GM10248 (cell line): ENCODE measurements at places on chromosomes 12 and 14.

- DNase-seq: no peak
Observed at GRCh38 chr12:127655691-127656090, 611.3 kb upstream of the TMEM132C start.

DNA sequence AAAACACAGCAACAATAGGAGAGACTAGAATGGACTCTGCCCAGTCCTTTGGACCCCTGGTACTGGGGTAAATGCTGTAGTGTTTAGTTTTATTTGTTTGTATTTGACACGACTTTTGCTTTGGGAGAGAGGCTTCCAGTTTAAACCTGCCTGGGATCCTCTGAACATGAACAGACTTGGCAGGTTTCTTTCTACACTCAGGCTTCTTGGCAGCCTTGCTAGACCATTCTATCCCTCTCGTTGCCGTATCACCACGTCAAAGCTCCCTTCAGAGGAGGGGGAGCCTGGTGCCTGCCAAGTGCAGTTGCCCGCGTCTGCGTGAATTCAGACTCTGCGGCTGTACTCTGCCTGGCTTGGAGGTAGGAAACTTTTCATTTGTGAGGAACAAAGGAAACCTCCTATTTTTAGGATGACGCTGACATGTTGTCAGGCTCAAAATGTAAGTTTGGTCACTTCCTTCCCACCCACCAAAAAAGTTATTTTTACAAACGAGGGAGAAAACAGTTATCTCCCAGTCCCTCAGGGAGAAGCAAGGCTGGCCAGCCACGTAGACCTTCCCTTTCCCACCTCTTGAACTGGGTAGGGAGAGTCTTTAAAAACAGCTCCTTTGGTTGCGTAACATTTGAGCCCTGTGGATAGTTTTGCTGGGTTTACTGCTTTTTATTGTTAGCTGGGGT is 25.9 kb downstream of the CD9 start:
- no peak for DNase-seq

GRCh38 chr12:5884866-5885265 is 60.2 kb downstream of the ANO2 start:
- no peak for DNase-seq

DNA sequence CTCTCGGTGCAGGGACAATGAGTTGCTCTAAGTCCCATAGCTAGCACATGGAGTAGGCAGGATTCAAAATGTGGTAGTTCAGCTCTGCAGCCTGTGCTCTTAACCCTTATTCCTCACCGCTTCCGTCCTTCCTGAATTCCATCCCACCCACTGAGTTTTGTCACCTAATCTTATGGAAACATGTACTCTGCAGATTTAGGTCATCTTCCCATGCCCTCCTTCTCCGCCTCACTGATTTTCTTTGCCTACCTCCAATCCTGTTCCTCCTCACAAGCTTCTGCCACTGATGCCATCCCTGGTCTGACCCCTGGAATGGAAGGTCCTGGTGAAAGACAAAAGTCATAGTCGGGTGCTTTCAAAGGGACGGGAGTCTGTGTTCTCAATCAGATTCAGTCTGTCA is 46.5 kb upstream of the ABCC9 start:
- DNase-seq: no peak

DNA sequence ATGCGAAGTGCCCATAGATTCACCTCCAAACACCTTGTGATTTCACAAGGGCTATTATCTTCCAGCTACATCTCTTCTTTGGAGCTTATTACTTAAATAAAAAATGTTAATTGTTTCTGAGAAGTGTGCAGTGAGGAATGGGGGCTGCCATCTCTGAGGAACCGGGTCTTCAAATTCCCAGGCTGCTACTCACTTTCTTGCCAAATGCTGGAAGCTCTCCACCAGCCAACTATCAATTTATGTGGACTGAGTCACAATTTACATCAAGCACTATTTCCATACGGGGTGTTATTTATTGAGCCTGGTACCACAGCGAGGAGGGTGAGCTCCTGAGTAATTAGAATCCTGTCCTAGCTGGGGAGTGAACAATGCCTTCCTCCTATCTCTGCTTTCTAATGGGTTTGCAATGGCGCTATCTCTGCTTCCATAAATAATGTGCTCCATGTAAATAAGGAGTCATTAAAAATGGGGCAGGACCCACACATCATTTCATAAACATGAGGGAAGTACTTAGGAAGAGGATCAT is 898.3 kb downstream of the VRK1 start:
- no peak for DNase-seq

GRCh38 chr14:95943699-95944098 is 67.1 kb downstream of the TUNAR start:
- DNase-seq: no peak

GRCh38 chr14:105292826-105293711 is 7.7 kb downstream of the BRF1 start:
- no peak for DNase-seq

GRCh38 chr14:88049266-88049665 is 44.3 kb downstream of the GPR65 start:
- no peak for DNase-seq

DNA sequence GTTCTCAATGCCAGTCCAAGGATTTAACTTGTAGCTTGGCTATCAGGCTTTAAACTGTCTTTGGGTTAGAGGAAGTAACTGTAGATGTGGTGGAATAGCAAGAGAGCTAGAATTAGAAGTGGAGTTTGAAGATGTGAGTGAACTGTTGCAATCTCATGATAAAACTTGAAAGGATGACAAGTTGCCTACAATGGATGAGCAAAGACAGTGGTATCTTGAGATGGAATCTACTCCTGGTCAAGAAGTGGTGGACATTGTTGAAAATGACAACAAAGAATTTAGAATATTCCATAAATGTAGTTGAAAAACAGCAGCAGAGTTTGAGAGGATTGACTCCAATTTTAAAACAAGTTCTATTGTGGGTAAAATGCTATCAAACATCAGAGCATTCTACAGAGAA is 199.0 kb downstream of the DUSP6 start:
- no peak for DNase-seq

DNA sequence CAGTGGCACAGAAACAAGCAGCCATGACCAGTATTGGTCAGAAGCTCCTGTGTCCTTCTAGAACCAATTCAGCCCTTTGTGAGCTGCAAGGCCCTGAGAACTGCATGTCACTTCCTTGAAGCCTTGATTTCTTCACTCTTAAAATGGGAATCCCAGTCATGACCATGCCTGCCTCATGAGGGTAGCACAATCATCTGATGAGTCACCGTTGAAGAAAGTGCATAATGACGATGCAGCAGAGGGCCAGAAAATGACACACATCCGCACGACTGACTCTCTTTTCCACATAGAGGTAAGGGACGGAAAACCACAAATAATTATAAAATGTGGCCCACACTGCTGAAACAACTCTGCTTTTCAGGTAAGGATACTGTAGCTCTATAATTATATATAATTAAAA is 777.4 kb downstream of the BCL11B start:
- DNase-seq: no peak

DNA sequence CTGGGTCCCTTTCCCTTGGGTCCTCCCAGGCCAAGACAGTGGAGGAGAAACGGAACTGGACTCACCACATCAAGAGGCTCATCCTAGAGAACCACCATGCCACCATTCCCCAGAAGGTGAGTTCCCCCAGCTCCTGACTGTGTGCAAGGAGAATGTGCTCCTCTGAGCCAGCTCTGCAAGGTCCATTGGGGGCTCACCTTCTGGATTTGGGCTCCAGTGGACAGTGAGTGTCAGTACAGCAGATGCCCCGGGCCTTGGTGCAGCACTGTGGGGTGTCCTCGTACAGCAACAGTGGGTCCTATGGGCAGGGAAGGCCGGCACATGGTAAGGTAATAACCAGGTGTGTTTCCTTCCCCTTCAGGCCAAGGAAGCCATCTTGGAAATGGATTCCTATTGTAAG is 27.8 kb downstream of the PLEKHG3 start:
- no peak for DNase-seq
